ENCODE measurements at places on chromosomes 5 and 9.
A peak's percentile ranks its signal among the peaks of the same experiment; 100 is the strongest.

DNA sequence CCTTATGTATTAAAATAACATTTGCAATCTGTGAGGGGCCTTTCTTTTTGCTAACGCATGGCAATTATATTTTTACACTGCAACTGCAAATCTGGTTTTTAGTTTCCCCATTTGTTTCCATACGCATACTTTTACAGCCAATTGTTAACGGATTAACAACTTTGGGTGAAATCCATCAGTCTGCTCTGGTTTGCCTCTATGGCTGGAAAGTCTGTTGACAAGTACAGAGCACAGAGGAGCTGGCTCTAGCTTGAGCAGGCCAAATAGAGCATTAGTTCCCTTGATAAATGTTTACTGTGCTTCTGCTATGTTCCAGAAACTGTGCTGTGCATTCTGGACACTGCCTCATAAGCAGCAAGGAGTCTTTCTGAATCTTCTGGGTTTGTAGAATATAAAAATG, 400.4 kb upstream of the KIF2A start:
- no peak for DNase-seq

- peak; percentile 1 for DNase-seq
These were observed 126.9 kb downstream of the PALM2AKAP2 start for GRCh38 chr9:109906766-109907382.

DNA sequence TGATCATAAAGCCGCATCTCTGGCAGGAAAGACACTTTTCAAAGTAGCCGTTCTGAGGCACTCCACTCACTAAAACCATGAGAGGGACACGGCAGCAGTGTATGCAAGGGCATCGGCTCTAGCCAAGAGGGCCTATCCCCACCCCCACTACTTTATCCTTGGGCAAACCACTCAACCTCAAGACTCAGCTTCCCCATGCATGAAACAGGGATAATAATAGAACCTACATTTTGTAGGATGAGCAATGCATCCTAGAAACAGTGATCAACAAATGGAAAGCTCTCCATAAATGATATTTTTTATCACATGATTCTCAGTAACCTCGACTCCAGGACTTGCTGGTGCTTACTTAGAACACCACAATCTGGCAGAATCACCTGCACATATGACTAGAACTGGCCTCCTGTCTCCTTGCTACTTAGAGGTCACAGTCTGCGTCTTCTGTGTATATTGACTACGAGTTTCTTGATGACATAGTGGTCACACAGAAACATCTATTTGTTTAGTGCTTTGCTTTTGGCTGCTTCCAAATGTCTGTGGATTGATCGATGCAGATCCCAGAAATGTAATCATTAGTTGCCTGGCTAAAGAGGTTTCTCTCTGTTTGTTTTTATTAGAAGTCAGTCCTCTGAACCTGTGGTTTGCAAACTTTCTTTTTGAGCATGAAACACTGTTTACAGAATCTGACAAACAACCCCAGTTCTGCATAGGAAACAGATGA, 102.1 kb downstream of the LHFPL2 start:
- no peak for DNase-seq

- no peak for DNase-seq
These were observed 18.5 kb downstream of the COL15A1 start for GRCh38 chr9:98962181-98962560.

DNA sequence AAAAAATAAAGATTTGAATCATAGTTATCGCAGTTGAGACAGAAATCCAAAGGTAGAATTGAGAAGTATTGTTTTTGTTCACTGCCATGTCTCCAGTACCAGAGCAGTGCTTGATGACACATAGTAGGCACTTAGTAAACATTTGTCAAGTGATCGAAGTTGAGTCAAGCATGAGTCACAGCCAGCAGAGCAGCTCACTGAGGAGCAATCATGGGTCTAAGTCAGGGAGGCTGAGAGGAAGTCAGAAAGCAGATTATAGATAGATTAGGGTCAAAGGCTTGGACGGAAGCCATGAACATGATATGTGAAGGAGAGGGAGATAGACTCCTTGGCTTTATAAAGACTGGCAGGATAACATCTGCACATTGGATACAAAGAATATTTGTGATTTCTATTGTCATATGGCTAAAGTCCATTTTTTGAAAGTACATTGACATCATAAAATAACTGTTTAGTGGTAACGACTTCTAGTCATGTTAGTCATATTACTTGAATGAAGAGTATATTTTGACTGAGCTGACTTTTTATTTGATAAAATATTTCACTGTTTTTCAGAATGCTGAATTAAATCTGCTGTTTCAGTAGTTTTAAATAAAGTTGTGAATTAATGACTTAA, 168.5 kb downstream of the RAB3C start:
- no peak for DNase-seq

GRCh38 chr5:54224103-54224826, 86.1 kb downstream of the ARL15 start:
- no peak for DNase-seq

DNA sequence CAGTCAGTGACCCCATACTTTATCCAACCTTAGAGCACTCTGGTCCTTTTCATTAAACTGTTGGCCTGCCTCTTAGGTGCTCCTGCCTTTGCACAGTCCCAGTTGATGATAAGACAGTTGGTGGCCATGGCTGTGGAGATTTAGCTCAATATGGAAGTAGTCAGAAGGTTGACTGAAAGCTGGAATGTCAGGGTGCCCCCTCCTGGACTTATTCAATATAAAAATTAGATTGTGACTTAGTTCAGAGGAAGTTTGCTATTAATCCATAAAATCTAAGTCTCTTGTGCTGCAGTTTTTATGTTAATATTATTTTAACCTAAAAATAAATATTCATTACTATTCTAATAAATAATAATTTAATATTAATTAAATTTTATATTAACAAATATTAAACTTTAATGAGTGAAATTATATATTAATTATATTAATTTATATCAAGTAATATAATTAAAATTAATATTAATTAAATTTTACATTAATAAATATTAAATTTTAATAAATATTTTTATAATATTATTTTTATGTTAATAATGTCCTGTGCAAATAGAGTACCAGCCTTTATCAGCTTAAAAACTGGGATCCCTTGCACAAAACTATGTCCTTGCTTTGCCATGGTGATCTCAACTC, 77.7 kb upstream of the ADAMTSL1 start:
- DNase-seq, result no peak

- DNase-seq, result no peak
These were observed 184.6 kb upstream of the MAP1B start for GRCh38 chr5:71922584-71923106.

GRCh38 chr9:75891277-75891741, 836 bp downstream of the PCSK5 start:
- peak; percentile 80 for DNase-seq

GRCh38 chr5:151141535-151141934, 16.0 kb downstream of the ANXA6 start:
- peak; percentile 81 for DNase-seq

GRCh38 chr5:151449297-151449696, 1.9 kb downstream of the SLC36A1 start:
- DNase-seq, result no peak

DNA sequence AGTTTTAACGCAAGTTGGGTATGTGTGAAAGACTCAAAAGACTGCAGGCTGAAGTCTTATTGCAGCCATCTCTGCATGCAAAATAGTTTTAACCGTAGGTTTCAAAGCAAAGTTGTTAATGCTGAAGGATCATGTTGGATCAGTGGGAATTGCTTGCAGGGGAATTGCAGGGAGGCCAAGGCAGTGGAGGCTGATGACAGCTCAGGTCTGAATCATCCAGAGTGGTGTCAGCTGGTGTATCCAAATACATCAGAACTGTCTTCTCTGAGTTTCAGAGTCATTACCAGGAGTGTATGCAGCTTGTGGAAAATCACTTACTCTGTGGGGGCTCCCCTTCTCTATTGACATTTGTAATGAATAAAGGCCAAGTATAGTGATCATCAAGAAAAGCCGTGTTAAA, 435.7 kb downstream of the SH3GL2 start:
- DNase-seq, result no peak

- DNase-seq, result no peak
These were observed 185.9 kb downstream of the SEMA6A start for GRCh38 chr5:116388564-116389258.

- no peak for DNase-seq
These were observed 511.6 kb upstream of the FAM174A start for GRCh38 chr5:100023536-100023935.

- DNase-seq, result no peak
These were observed 87.6 kb downstream of the ERP44 start for GRCh38 chr9:100011062-100011681.

Data from activated CD8-positive, alpha-beta memory T cell treated with anti-CD3 and anti-CD28 coated beads for 24 hours (primary cell).